Kidney capillary endothelial cell (primary cell): ENCODE measurements at places on chromosomes 13 and 19.

GRCh38 chr13:84536906-84537305 lies 654.6 kb upstream of the SLITRK1 start:
- DNase-seq = no peak

DNA sequence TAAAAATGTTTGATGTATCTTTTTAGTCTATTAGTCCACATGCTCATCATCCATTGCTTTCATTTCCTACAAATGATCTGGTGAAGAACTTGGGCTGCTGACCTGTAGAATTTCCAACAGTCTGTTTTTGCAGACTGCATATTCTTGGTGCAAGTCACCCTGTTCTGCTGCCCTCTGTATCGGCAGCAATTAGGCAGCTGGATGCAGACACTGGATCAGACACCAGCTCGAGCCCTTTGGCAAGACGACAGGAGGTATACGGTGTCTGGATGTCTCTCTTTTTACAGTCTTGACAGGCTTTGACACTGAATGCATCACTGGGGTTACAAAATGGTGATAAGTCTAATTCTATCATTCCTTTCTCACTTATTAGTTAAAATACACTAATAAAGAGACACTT lies 21.8 kb downstream of the MTRF1 start:
- DNase-seq = no peak

GRCh38 chr13:50154697-50155096 lies 139.5 kb downstream of the KCNRG start:
- no peak for DNase-seq

GRCh38 chr13:40120288-40120687 lies 464.8 kb downstream of the COG6 start:
- no peak for DNase-seq

GRCh38 chr19:58466760-58467589 lies at the start of gene ZNF324:
ZNF324 (plus strand) TSS chr19:58467080; CDS start chr19:58469186, 2,106 bp downstream.
- peak; percentile 92 for DNase-seq

DNA sequence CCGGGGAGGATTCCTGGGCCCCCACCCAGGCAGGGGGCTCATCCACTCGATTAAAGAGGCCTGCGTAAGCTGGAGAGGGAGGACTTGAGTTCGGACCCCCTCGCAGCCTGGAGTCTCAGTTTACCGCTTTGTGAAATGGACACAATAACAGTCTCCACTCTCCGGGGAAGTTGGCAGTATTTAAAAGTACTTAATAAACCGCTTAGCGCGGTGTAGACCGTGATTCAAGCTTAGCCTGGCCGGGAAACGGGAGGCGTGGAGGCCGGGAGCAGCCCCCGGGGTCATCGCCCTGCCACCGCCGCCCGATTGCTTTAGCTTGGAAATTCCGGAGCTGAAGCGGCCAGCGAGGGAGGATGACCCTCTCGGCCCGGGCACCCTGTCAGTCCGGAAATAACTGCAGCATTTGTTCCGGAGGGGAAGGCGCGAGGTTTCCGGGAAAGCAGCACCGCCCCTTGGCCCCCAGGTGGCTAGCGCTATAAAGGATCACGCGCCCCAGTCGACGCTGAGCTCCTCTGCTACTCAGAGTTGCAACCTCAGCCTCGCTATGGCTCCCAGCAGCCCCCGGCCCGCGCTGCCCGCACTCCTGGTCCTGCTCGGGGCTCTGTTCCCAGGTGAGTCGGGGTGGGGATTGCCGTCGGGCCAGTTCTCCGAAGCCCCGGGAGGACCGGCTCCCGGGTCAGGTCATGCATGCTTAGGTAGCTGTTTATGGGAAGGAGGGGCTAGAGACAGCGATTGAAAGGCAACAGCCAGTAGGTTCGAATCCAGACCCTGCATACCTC lies at the start of gene ICAM1:
ICAM1 (plus strand) TSS at position 505 of the 779 bp plus-strand sequence; CDS start at position 545, 40 bp downstream.
- DNase-seq = peak; percentile 84

GRCh38 chr13:89783221-89783755 lies 1564.2 kb upstream of the MIR17HG start:
- no peak for DNase-seq

- DNase-seq = no peak
Observed at GRCh38 chr13:106527445-106527801, 8.0 kb downstream of the EFNB2 start.

DNA sequence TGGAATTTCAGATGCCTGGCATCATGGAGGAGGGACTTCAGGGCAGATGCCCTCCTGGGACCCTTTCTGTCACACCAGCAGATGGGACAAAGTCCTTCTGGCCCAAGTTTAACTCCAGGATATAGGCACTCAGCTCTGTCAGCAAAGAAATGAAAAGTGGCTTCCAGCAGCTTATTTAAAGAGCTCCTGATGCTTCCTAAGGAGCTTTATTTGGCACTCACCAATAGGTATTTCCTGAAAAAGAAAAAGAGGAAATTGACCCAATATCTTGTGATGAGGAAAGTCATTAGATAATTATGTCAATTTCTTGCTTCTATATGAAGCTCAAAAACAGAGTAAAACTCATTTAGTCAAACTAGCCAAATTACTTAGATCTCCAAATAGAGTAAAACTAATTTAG lies 224.6 kb downstream of the RAP2A start:
- DNase-seq = peak; percentile 50

DNA sequence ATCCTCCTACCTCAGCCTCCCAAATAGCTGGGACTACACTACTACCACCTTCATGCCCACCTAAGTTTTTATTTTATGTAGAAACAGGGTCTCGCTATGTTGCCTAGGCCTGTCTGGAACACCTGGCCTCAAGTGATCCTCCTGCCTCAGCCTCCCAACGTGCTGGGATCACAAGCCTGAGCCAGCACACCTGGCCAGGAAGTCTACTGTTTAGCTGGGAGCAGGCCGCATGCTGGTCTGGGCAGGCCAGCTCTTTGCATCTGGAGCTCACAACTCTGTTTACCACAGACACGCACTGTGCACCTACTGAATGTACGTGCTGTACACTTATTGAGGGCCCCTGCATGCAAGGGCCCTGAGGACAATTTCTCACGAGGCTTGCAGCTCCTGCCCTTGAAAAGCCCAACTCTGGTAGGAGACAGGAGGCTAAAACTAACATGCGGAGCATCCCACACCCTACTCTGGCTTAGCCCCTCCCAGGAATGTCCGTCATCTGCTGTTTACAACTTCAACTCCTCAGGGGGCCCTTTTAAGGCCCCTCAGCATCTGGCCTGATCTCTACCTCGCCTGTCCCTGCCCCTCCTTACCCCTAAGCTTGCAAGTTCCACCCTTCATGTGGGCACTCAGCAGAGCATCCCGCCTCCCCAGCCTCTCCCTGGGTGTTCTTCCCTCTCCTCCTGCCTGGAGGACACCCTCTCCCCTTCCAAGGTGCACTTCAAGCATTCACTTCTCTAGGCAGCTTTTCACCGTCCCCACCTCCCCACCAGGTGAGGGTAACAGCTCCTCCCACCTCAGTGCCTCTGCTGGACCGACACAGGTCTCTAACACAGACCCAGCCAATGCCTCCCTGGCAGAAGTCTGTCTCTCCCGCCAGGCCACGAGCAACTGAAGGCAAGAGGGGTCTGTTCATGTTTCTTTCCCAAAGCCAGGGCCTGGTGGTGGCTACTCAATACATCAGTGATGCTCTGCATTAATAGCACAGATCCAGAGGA lies 114.2 kb upstream of the UQCRFS1 start:
- DNase-seq = no peak

GRCh38 chr13:83709426-83710132 lies 172.7 kb downstream of the SLITRK1 start:
- peak; percentile 8 for DNase-seq

- DNase-seq = no peak
Observed at GRCh38 chr13:112994084-112994780, 25.2 kb downstream of the MCF2L start.

- peak; percentile 69 for DNase-seq
Observed at GRCh38 chr19:51422053-51422448, 4.6 kb upstream of the SIGLEC10 start.

DNA sequence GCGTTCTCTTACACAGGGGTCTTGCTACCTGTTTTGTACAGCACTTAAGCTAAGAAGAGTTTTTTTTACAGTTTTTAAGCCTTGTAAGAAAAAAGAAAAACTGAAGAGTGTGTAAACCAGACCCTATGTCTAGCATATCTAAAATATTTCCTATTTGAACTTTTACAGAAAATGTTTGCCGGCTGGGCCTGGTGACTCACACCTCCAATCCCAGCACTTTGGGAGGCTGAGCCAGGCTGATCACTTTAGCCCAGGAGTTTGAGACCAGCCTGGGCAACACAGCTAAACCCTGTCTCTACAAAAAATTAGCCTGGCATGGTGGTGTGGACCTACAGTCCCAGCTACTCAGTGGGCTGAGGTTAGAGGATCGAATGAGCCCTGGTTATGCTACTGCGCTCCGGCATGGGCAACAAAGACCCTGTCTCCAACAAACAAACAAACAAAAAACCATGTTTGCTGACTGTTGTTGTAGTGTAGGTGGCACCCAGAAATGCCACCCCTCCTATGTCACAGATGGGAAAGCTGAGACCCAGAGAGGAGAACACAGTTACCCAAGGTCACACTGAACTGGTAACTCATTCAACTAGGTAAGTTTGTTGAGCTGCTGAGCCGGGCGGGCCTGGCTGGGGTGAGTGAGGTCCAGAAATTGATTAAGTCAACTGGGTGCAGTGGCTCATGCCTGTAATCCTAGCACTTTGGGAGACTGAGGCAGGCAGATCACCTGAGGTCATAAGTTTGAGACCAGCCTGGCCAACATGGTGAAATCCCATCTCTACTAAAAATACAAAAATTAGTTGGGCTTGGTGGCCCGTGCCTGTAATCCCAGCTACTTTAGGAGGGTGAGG lies 1.9 kb upstream of the VASP start:
- DNase-seq = no peak

DNA sequence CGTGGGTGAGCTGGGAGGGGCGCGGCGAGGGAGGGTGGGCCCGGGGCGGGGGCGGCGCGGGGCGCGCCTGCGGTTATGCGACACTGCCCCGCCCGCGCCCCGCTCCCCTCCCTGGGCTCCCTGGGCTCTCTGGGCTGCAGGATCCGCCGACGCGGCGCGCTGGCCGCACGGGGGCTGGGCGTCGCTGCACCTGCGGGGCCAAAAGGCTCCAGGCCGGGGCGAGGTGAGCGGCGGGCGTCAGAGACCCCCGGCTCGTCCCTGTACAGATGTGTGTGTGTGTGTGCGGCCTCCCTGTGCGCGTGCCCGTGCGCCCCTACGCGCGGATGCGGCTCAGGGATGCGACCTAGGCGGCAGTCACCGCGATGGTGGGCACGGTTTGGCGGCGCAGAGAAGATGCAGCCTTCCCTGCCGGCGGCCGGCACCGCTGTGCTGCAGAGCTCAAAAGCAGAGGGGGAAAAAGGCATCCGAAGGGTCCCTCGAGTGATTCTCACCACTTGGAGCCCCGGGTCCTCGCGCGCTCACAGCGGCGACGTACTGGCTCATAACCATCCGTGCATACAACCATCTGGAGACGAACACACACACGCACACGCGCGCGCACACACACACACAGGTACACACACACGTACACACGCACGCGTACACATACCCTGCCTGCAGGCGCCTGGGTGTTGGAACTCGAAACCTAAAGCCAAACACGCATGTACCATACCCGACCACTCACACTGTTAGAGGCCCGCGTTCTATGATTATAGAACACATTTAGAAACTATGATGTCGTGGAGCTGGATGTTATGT lies 709 bp downstream of the ATP8A2 start:
- no peak for DNase-seq
